ENCODE measurements at places on chromosomes 5 and 9. TPM values are rescaled to one million over a fixed set of nuclear protein-coding genes. Genes with fewer than 3 reads are reported as not detected.

DNA sequence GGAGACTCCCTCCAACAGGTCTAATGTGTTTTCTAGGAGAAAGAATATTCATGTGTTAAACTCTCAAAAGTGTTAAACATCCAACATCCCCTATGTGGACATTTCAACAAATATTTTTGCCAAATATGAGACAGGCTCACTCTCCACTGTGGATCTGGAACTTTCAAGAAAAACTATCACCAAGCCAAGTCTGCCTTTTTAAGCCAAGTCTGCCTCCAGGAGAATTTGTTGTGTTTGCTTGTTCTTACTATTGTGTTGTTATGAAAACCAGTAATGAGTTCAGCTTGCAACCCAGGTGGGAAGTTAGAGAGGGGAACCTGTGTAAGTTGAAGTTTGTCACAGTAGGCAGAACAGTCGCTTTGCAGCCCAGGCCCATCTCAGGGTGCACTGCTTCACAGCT is 228.1 kb downstream of the NFIB start:
- no peak for DNase-seq

GRCh38 chr9:129576546-129577543 is 44.1 kb downstream of the C9orf50 start:
- no peak for DNase-seq

- no peak for DNase-seq
Measured at GRCh38 chr9:74503666-74504065, 6.5 kb downstream of the RORB start.

DNA sequence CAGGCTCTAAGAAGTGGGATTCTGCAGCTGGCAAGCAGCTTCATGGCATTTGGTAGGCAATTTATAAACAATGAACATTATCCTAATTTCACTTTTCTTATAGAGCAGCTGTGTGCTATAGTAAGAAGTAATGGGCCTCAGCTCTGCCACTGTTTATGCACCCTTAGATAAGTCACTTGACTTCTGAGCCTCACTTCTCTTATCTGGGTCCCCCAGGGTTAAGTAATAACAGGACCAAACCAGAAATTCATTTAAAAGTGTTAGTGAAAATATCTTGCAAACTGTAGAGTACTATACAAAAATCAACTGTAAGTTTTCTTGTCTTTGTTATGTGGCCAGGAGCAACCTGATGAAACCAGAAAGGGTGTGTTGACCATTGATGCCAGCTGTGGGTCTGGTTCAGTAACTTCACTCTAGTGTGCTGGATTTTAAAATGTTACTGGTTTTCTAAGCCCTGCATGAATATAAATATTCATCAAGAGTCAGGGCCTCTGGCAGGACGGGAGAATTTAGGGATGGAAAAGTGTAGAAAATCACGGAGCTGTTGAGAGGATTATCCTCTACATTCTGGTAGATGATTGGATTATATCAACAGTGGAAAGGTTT is 24.2 kb downstream of the TNFAIP8 start:
- no peak for DNase-seq

GRCh38 chr9:36991516-36992134 is 42.4 kb downstream of the PAX5 start:
- no peak for DNase-seq

- DNase-seq: no peak
Measured at GRCh38 chr5:9863486-9863885, 233.3 kb upstream of the TAS2R1 start.

Gene KIF4B
- 0.27 TPM for polyA plus RNA-seq

Gene MSMP
- polyA plus RNA-seq: 0.70 TPM

DNA sequence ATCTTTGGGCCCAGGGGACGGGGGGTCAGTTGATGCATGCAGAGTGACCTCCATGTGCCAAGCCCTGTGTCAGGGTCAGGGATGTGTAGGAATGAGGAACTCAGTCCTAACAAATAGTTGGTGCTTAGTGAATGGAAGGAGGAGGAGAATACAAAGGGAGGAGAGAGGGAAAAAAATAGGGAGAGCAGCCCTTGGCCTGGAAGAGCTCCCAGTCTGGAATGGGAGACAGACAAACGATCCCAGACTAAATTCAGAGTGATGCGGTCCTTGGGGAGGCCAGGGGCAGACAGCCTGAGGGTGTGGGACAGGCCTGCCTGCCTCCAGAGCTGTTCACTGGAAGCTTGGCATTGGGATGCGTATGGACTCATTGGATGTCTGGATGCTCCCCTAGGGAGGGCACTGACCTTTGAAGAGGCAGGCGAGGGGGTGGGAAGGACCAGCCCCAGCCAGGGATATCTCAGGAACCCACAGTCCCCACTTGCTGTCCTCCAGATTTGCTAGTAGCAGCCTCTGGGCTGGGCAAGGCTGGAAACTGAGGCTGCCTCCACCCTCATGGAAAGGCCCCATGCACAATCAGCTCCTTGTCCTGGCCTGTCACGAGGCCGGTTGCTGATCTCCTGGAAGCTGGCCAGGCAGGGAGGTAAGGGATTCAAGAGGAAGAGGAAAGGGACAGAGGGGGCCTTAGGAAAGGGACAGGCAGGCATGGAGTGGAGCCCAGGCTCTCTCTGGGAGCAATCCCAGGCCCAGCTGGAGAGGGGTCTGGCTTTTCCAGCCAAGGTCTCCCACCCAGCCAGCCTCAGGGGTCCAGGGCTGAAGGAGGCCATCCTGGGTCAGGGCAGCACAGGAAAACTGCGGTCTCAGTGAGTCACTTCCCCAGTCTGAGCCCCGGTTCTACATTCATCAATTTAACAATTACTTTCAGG is 69.0 kb upstream of the GGTA1 start:
- DNase-seq: no peak

- DNase-seq: no peak
Measured at GRCh38 chr5:56085193-56085592, 90.4 kb upstream of the IL6ST start.

DNA sequence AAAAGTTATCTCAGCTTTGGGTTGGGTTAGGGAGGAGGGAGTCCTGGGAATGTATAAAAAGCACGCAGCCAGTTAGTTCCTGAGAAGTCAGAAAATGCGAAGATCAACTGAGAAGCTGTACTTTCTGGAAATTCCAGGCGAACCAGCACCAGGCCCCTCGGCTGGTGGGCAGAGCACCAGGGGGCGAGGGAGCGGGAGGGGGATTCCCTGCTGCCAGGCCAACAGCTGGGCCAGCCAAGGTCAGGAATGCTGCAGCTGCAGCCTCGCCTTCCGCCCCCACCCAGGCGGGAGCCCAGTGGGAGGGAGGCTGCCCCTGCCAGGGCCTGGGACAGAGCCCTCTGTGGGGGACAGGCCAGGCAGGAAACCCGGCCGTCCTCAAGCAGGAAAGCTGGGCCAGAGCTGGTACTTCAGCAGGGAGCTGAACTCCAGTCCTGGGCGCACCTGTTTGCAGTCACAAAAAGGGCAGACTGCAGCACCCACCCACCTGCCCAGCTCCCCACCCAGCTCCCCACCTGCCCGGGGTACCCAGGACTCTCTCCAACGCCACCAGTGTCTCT is 35.5 kb downstream of the VAV2 start:
- DNase-seq: no peak
